ENCODE measurements at places on chromosomes 2 and 18.

- no peak for DNase-seq
Observed at GRCh38 chr2:71787476-71788185, 334.3 kb downstream of the DYSF start.

DNA sequence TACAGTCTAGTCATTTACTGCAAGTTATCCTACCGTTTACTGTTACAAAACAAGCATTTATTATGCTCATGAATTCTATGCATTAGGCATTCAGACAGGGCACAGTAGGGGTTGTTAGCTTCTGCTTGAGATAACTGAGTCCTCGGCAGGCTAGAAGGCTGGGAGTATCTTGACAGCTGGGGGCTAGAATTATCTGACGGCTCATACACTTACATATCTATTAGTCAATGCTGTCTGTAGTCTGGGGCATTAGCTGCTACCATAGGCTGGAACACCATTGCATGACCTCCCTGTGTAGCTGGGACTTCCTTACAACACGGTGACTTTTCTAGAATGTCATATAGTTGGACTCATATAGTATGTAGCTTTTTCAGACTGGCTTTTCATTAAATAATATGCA lies 61.9 kb upstream of the ALK start:
- no peak for DNase-seq

DNA sequence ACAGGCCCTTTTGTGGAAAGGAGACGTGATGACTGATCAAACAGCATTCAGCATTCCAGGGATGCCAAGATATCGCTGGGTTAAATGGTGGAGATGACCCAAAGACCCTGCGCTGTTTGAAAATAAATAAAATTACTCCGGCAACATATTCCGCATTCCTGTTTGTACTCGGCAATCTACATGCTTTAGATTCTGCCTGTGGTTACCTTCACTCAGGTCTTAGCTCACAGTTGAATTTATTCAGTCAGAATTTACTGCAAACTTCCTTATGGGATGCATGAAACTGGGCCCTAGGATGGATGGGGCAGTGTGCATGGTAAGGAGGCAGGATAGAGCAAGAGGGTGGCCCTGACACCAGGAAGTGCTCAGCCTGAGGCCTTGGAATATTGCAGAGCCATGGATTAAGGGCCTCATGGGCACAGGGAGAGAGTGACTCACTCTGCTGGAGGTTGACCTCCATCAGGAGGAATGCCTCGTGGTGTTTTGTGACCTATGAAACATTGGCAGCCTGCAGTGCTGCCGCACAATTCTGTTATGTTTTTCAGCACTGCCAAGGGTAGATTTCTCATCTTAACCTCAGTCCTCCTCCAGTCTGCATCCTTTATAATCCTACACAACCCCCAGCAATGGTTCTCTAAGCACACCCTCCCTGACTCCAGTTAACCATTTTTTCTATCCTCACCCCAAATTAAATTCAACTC lies 321.4 kb downstream of the IRS1 start:
- no peak for DNase-seq

DNA sequence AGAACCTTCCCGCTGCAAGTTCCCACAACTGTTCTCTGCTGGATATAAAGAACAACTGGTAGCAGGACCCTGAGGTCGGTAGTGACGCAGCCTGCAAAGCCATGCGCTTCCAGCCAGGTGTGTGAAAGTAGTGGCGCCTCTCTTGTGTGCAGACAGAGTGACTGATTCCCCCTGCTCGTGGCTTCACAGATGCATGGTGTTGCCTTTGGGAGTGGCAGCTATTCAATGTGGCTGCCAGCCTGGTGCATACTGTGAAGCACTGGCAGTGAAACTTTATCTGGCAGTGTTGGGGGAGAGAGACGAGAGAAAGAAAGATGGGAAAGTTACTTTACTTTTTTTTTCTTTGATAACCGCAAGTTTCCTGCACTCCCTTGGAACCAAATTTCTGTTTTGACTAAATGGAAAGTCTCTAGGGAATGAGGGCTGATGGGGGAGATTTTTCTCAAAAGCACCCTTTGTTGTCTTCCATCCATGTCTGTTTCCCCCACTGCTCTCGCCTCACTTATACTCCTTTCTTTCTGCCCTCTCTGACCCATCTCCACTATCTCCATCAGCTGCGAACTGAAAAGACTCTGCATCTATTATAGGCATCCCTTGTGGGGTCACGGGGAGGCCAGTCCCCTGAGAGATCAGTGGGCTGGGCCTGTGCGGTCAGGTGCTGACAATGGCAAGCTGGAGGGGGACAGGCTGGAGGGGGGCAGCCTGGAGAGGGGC lies 90.0 kb upstream of the TNP1 start:
- no peak for DNase-seq

DNA sequence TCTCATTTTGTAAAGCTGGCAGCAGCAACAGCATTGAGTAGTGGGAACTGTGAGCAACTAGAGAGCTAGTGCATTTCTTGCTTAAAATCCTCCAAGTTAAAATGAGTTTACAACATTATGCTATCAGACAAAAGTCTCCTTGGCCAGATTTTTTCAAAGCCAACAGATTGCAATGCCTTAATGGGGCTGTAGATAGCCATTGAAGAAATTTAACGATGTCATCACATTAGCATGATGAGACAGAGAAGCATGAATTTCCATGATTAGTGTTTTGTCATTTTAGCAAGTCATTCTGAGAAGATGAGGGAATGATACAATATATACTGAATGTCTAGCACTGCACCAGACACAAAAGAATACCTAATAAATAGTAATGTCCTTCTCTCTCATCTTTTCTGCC lies 307.5 kb upstream of the REG3G start:
- no peak for DNase-seq

- DNase-seq = no peak
Observed at GRCh38 chr2:238404406-238405216, 22.1 kb upstream of the ASB1 start.

DNA sequence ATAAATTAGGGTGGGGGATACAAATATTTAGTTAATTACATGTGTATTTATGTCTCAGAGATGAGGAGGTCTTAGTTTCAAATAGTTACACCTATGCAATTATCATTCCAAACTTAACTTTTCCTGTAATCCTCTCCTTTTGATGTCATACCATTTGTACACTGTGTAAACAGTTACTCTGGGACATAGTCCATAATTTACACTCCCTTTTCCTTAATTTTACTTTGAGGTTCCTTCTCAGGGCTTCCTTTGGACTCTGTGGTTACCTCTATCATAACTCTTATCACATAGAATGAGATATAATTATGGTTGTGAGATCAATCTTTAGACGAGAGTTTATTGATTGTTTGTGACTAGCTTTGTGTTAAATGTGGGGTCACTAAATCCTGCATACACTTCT lies 84.4 kb downstream of the DPP10 start:
- no peak for DNase-seq

DNA sequence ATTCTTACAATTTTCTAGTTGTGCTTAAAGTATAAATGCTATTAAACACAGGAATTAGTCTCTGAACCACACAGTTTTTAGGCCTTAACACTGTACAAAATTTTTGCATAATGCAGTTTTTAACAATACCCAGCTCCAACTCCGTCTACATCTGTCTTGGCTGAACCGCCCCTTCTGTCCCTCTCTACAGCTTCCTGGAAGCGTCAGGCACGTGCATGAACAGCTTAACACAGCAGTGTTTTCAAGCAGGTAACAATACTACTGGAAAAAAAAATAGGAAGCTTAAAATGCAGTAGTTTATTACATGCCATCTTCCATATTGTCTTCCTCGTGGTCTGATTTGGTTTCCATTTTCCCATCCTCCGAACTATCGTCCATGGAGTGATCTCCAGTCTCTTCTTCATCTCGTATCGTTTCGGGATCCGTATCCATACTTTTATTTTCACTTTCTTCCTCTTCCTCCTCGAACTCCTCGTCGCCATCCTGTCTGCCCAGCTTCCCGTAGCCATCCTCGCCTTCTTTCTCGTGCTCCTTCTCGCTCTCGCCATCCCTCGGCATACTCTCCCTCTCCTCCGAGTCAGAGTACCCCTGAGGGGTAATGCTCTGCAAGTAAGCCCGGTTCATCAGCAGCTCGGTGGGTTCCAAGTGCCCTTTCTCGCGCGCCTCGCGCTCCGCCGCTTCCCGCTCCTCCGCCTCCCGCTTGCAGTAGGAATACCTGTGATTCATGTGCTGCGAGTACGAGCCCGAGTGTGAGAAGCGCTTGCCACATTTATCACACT lies 130.6 kb downstream of the ZEB2 start:
- no peak for DNase-seq

GRCh38 chr2:174964404-174964803 lies 40.8 kb downstream of the CHN1 start:
- no peak for DNase-seq

GRCh38 chr18:46562674-46563192 lies 94.3 kb downstream of the LOXHD1 start:
- no peak for DNase-seq

- no peak for DNase-seq
Observed at GRCh38 chr18:36519358-36519757, 221.8 kb downstream of the FHOD3 start.

DNA sequence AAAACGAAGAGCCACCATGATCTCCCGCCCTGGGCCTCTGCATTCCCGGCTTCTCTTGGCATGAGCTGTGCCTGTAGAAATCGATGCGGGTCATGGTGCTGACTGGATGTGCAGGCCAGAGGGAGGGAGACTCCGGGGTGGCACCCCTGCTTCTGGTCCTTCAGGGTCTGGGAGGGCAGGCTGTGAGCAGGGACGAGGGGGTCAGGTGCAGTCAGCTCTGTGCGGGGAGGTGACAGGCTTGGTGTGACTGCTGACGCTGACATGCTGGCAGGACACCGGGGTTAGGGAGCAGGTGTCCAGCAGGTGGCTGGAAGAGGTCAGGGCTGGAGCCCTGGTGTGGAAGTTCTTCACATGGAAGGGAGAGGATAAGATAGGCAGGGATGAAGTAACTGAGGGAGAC lies 48.7 kb upstream of the KCNF1 start:
- DNase-seq = no peak

GRCh38 chr2:38514603-38515154 lies 88.0 kb downstream of the HNRNPLL start:
- no peak for DNase-seq

DNA sequence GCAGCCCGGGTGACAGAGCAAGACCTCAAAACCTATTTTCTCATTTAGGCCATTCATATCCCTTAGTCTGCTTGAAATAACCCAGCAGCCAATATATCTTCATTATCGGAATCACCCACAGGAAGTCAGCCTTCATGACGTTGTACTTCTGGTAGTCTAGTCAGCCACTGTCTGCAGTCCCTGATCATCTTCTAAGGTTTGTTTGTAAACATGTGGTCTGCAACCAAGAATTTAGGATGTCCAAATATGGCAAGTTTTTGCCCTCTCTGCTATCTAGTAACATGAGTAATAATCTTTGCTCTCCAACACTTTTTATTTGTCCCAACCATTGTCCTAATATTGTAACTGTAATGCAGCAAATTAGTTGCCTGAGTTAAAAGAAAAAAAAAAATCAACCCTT lies 92.5 kb downstream of the PRPF40A start:
- no peak for DNase-seq

GRCh38 chr18:709771-710170 lies 2.7 kb downstream of the ENOSF1 start:
- no peak for DNase-seq

DNA sequence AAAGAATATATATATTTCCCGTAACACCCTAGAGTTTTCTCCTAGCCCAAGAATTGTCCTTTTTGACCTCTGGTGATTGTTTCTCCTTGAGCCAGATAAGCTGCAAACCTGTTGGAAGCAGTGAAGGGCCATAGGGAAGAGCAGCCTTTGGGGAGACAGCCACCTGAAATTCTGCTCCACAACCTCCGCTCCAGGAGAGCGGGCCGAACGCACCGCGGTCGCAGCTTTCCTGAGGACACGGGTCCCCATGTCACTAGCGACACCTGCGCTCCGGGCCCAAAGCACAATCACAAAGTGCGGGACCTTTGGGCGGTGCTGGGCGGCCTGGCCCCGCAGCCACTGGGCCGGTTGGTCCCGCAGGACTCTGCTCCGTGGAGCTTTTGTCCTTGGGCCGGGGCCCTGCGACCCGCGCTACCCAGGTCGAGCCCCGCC lies 557 bp upstream of the DSG2 start:
- no peak for DNase-seq

DNA sequence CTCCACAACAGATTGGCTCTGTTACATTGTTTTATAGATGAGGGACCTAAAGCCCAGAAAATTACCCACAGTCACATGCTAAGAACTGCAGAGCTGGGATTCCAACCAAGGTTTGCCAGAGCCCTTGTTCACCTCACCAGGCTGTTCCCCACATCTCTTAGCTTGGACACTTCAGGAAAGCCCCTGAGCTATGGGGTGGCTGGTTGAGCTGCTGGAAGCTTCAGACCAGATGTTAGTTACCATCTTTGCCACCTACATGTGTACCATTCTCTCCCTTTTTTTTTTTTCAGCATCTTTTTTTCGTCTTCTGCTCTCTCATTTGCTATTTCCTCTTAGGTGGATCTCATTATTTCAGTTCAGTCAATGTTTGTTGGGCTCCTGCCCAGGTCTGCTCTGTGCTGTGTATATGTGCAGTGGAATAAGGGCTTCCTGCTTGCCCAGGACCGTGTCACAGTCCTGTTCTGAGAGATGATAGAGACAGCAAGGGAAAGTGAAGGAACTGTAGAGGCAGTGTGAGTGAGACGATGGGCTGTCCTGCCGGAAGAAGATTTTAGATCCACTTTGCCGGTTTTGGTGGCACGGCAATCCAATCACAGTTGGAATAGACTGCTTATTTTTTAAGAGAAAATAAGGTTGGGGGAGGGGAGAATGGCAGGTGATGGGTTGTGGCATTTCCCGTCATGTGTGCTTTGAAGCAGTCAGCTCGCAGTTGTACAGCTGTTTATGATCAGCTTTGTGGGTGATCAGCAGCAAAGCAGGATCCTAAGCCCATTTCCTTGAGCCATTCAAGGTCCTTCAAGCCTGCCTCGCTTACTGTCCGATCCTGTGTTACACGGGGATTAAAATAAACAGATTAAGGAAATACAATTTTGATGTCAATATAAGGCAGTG lies 152.6 kb downstream of the RTN4 start:
- DNase-seq = no peak

- DNase-seq = no peak
Observed at GRCh38 chr2:218701806-218702205, 8.8 kb upstream of the TTLL4 start.

DNA sequence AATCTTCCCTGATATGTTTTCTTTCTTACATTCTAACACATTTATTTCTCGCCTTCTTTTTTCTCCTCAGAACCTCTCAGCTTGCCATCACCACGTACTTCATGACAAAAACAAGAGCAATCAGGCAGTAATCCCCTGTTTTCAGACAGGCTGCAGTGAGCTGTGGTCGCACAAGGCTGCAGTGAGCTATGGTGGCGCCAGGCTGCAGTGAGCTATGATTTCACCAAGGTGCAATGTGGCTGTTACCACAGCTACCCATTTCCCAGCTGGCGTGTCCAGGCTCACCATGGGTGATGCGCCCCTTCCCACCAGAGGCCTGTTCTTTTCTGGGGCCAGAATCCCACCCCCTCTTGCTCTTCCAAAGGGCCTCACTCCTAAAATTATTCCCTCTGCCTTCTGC lies 25.8 kb downstream of the TCF23 start:
- no peak for DNase-seq

GRCh38 chr2:172885996-172886395 lies 150.4 kb downstream of the RAPGEF4 start:
- no peak for DNase-seq
